ENCODE measurements at places on chromosomes 1 and 21.

DNA sequence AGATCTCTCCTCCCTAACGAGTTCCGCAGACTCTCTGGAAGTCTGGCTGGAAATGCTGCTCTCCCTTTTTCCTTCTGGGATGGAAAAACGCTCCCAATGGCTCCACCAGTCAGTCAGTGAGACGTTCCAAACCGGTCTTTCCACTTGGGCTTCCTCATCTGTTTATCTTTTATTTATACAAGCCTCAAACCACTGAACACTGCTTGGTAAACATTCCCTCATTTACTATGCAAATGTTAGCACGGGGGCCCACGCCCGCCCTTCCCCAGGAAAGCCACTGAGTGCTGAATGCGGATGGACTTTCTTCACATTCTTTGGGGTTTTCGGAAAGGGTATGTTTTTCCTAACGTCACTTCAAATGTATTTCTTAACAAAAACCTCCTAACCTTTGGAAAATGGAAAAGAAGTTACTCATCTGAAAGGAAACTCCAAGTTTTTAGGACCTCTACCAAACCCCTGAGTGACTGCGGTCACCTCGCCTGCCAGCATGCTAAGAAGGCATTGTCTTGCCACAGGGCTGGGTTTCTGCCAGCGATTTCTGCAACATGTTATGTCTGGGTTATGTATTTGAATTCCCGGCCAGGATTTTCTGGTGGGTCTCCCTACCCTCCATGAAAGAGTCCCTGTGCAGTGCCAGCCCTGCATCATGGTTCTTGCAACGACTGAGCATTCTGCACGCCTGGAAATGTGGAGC, 14.0 kb upstream of the UMODL1 start:
- DNase-seq = no peak

DNA sequence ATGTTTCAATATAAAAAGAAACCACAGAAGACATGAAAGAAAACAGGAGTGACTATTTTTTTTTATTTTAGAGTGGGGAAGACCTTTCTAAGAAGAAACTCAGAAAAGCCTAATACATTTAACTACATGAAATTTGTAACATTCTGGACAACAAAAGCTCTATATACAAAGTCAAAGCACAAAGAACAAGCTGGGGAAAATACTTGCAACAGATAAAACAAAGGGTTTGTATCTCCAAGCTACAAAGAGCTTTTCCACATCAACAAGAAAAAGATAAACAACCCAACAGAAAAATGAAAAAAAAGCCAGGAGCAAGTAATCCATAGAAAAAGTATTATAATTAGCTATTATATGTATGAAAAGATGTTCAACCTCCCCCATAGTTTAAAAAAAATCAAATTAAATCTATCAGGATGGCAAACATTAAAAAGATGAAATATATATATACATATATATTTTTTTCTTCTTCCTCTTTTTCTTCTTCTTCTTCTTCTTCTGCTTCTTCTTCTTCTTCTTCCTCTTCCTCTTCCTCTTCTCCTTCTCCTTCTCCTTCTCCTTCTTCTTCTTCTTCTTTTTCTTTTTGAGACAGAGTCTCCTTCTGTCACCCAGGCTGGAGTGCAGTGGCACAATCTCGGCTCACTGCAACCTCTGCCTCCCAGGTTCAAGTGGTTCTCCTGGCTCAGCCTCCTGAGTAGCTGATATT, 49.1 kb upstream of the EPS8L3 start:
- no peak for DNase-seq

DNA sequence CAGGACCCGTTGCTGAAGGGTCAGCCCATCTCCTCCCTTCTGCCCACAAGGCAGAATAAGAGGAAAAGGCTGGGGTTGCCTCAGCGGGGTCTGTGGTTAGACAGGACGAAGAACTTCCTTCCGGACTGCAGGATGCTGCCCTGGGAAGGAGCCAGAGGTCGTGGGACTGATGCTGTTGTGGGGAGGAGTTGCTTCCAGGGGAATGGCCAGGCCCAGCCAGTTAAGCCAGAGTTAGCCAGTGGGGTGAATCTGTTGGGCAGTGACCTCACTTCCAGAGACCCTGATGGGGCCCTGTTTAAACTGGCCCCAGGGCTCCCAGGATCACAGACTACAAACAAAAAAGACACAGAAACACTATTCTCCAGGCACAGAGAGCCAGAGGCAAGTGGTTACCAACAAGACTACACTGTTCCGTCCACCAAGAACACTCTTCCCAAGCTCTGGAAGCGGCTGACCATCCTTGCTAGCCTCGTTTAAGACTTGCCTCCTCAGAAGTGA, 13.0 kb downstream of the FAM229A start:
- no peak for DNase-seq

GRCh38 chr1:244349581-244350001, 102.1 kb downstream of the ADSS2 start:
- no peak for DNase-seq

GRCh38 chr1:107669996-107670395, 295.0 kb downstream of the VAV3 start:
- DNase-seq = no peak

- peak; percentile 20 for DNase-seq
Measured at GRCh38 chr1:209335178-209335577, 248.3 kb upstream of the CAMK1G start.

DNA sequence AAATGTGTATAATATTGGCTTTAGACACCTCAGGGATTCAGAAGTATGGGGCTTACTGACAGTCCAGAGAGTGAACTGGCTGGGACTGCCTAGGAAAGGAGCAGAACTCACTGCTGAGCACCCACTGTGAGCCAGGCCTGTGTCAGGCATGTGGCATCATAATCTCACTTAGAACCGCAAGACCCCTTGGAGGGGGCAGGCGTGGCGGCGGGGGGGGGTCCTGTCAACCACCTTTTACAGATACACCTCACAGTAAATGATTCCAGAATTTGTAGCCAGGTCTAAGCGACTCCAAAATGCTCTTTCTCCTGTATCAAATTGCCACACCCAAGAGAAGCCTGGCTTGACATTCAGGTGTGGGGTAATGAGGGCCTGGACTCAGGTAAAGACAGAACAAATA, 235.5 kb downstream of the KCNH1 start:
- DNase-seq = no peak

DNA sequence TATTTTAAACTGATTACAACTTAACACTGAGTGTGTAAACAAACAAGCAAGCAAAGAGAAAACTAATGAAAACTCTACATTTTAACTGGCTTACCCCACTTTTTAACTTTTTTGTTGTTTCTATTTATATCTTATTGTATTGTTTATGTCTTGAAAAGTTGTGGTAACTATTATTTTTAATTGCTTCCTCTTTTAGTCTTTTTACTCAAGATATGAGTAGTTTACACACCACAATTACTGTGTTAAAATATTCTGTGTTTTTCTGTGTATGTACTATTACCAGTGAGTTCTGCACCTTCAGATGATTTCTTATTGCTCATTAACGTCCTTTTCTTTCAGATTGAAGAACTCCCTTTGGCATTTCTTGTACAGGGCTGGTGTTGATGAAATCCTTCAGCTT, 4.7 kb upstream of the HHAT start:
- no peak for DNase-seq

- no peak for DNase-seq
Measured at GRCh38 chr1:200971955-200972711, 51.4 kb downstream of the KIF21B start.

GRCh38 chr1:6265151-6265550, 4.3 kb upstream of the GPR153 start:
- DNase-seq = no peak

- no peak for DNase-seq
Measured at GRCh38 chr21:29293495-29293894, 5.2 kb upstream of the BACH1 start.

GRCh38 chr1:183278739-183279591, 92.9 kb downstream of the LAMC2 start:
- DNase-seq = no peak

DNA sequence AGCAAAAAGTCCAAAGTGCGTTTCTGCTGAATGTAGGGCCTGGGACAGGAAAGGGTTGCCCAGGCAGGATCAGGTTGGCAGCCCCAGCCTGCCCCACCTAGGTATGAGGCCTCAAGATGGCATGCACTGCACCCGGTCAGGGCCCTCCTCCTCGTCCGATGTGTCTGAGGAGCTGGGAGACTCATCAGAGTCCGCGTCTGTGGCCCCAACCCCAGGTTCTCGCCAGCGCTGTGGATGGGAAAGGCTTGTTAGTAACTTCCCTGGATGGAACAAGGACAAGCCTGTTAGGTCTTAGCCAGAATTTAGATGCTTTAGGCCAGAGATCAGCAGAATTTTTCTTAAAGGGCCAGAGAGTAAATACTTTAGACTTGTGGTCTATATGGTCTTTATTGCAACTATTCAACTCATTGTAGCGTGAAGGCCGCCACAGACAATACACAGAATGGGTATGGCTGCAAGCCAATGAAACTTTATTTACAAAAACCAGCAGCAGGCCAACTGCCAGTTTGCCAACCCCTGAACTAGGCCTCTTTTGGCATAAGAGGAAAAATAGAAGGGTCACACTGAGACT, 12.4 kb downstream of the PEA15 start:
- no peak for DNase-seq

DNA sequence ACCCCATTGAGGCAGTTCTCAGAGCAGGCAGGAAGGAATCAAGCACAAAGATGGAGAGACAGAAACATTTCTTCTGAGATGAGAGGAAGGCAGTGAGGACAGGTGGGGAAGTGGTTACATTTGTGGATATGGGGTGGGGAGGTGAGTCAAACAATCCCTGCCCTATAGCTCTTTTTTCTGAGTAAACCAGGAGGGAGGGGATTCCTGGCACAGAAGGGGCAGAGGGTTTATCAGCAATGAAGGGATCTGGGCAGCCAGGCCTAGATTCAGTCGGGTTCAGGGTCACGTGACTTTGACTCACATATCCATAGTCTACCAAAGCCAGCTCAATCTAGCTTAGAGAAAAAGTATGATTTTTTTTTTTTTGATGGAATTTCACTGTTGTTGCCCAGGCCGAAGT, 15.7 kb upstream of the PHC2 start:
- no peak for DNase-seq

- DNase-seq = no peak
Measured at GRCh38 chr1:230858236-230858820, 10.0 kb downstream of the C1orf198 start.

- DNase-seq = no peak
Measured at GRCh38 chr21:37627074-37627473, 260.5 kb downstream of the DYRK1A start.

DNA sequence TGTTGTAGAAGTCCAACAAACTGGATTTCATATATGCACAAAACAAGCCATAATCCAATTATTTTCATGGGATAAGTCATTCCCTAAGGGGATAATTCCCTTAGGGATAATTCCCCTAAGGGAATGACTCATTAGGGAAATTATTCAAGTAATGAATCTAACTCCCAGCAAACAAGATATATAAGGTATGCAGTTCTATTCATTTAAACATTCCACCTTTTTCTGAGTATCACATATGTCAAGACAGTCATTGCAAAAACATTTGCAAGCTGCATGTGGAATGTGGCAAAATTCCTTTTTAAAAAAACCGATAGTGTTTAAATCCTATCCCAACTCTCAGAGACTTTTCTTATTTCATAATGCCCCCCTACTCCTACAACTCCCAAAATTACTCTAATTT, 131.2 kb downstream of the AKT3 start:
- no peak for DNase-seq

- DNase-seq = no peak
Measured at GRCh38 chr1:96474985-96475743, 246.4 kb upstream of the PTBP2 start.

GRCh38 chr21:17348357-17348756, 164.5 kb upstream of the CXADR start:
- no peak for DNase-seq

DNA sequence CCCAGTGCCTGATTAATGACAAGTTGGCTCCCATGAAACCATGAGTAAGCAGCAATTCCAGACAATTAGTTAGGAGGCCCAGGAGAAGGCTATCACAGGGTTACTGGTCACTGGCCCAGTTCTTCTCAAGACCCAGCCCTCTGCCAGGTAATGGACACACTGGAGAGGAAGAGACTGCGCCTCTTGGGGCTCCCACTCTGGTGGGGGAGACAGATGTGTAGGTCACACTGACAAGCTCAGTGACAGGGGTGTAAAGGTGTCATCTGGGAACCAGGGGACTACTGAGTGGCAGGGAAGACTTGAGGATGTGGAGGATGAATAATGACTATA, 4.9 kb downstream of the HPCA start:
- no peak for DNase-seq

- DNase-seq = no peak
Measured at GRCh38 chr1:226432586-226433340, 24.9 kb upstream of the PARP1 start.

DNA sequence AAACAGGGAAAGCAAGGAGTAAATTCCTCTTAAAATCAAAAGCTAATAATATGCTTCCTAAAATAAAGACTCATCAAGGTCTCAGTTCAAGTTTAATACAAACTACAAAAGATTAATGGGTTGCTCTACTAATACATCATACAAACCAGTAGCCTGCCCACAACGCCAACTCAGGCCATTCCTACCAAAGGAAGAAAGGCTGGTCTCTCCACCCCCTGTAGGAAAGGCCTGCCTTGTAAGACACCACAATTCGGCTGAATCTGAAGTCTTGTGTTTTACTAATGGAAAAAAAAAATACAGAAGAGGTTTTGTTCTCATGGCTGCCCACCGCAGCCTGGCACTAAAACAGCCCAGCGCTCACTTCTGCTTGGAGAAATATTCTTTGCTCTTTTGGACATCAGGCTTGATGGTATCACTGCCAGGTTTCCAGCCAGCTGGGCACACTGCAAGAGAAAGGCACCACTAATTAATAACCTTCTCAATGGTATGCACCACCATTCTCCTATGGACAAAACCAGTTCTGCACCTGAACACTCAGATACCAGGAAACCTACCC, 10.6 kb downstream of the PRDX1 start:
- DNase-seq = no peak

DNA sequence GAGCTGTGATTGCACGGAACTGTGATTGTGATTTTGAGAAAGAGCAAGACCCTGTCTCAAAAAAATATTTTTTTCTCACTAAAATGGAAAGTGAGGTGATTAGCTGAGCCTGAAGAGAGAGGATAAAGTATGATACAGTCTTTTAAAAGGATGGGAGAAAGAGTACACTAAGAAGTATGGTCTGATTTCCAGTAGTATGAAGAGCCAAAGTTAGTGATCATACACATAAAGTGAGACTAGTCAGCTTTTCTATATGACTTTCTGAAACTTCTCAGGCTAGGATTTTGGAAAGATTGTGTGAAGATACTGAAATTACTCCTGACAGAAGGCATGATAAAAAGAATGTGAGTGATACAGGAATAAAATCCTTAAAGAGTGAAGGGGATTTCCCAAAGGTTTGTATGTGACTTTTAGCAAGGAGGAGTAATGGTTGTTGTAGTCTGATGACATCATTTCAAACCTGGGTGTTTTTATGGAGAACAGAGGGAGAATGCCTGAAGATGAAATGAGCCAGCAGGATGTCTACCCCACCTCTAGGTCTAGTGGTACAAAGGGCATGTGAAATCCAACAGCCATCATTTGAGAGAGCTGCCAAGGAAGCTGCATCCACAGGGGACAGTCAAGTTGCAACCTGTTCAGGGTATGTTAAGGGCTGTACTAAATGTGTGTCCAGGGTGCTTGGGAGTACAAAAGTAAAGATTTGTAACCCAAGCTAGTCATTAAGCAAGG, 157.7 kb downstream of the PIK3R3 start:
- no peak for DNase-seq

- DNase-seq = no peak
Measured at GRCh38 chr1:245079021-245079609, 75.7 kb upstream of the KIF26B start.
